ENCODE measurements at places on chromosomes 1 and 21. TPM values are rescaled to one million over a fixed set of nuclear protein-coding genes. Genes with fewer than 3 reads are reported as not detected.

- no peak for DNase-seq
Observed at GRCh38 chr1:164611754-164612642, 53.0 kb downstream of the PBX1 start.

- no peak for DNase-seq
Observed at GRCh38 chr1:184162281-184162680, 110.8 kb downstream of the TSEN15 start.

DNA sequence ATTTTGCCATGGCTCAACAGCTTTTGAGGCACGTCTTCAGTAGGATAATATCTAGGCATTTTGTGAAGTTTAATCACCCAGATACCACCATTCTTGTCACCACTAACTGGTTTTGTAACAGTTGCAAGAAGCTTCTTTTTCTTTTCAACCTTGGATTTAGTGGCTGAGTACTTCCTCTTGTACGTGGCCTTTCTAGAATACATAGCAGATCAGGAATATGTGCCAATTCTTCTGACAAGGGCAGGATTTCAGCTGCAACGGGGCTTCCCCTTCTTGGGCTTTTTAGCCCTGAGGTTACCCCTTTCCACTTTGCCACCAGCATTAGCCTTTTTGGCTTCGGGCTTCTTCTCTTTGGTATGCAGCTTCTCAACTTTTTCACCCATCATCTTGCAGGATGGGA lies 79.3 kb upstream of the WARS2 start:
- no peak for DNase-seq

DNA sequence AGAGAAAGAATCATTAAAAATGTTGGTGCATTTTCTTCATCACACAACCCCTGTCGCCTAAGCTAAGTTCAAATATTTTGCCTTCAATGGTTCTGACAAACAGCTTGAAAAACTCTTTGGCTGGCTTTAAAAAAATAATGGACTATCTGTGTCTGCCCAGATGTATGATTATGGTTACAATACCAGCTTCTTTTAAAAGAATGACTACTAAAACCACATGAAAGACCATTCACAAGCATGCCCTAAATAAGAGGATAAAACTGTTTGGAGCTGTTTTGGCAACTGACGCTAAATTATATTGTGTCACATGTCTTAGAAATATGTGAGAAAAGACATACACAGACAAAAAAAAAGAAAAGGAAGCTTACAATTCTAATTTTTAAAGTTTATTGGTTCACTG lies 23.7 kb upstream of the PLPPR4 start:
- DNase-seq: no peak

DNA sequence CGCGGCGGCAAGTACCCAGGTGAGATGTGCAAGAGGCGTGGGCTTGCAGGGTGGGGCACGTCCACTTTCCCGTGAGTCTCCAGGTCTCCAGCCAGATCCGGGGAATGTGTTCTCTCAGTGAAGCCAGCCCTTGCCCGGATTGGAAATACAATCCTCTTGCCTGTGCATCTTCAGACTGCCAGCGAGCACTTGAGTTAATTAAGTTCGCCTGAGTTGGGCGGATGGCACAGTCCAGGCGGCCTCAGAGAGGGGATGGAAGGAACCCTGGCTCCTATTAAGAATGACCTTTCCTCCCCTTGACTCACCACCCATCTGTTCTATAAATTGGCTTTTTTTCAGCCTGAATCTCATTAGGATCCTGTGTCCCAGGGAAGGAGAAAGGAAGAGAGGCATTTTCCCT lies 33.3 kb upstream of the CNTN2 start:
- DNase-seq: no peak

GRCh38 chr1:59597420-59598119 lies 217.2 kb upstream of the HOOK1 start:
- DNase-seq: no peak

DNA sequence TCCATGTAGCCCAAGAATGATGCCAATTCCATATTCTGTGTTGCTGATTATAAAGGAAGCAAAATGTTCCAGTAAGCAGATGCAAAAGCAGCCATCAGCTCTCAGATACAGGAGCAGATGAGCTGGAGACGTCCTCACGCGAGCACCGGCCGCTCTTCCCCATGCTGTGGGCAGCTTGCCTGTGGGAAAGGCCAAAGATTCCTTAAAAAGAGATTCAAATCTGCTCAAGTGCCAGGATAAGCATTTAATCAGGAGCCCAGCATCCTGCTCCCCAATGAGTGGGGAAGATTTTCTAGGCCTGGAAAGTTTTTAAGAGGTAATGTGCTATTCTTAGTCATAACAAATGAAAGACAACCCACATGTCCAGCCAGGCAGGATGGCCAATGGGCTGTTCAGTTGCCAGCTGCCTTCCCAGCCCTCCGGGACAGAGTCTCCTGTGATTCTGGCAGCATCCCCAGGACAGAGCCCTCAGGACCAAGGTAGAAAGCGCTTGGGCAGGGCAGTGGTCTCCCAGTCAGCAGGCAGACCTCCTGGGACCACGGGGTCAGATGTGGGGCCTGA lies 108.2 kb upstream of the TMPRSS2 start:
- DNase-seq: no peak

DNA sequence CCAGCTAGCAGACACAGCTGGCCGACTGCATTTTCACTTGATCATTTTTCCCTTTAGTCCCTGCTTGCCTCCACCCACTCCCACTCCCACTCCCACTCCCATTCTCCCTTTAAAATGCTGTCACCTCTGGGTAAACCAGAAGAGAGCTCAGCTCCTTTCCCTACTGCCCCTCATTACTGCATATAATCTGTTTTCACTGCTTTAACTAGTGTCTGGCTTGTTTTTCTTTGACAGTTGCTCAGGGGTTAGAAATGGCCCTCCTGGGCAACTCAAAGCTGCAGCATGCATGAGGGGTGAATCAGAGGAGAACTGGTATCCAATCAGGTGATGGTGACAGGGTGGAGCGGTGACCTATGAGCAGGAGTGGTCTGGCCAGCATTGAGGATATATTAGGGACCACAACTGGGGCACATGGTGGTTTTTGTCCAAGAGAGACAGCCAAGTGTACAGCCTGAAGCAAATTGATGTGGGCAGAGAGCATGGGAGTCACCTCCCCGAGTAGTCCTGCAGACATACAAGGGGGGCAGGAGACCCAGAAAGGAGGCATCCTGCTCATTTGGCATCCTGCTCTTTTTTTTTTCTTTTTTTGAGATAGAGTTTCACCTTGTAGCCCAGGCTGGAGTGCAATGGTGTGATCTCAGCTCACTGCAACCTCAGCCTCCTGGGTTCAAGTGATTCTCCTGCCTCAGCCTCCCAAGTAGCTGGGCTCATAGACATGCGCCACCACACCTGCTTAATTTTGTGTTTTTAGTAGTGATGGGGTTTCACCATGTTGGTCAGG lies 42.6 kb upstream of the SRSF10 start:
- no peak for DNase-seq

DNA sequence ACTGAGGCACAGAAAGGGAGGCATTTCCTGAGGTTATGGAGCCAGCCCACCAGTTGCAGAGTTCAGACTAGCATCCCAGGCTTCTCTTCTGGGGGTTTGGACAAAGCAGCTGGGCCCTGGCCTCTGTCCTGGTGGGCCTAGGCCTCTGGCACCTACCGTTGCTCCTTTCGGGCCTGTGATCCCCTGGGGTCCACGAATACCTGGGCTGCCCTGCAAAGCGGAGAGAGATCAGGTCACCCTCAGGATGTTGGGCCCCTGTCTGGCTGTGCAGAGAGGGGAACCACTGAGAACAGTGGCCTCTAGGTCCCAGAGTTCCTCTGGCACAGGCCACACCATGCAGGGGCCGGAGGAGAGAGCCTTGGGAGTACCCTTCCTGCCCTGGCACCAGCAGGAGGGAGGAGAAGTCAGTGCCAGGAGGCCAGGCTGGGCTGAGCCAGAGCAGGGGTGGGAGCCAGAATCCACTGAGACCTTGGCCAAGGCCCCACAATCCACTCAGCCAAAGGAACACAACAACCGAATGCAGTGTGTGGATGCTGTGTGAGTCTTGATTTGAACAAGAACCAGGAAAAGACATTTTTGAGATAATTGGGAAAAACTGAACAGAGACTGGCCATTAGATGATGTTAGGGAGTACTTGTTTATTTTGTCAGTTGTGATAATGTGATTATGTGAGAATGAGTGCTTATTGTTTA lies 8.9 kb downstream of the COL9A2 start:
- peak; percentile 84 for DNase-seq

The LEFTY1 gene
- total RNA-seq: 0.24 TPM

The RHOU gene
- 15.1 TPM for total RNA-seq

The DMAP1 gene
- total RNA-seq: 26.2 TPM
